Stimulated activated CD4-positive, alpha-beta T cell treated with anti-CD3 and anti-CD28 coated beads, Interleukin-12 subunit alpha, Interleukin-12 subunit beta, amount 100 ng/mL, for 24 hours (primary cell): ENCODE measurements at places on chromosomes 16 and 17.

DNA sequence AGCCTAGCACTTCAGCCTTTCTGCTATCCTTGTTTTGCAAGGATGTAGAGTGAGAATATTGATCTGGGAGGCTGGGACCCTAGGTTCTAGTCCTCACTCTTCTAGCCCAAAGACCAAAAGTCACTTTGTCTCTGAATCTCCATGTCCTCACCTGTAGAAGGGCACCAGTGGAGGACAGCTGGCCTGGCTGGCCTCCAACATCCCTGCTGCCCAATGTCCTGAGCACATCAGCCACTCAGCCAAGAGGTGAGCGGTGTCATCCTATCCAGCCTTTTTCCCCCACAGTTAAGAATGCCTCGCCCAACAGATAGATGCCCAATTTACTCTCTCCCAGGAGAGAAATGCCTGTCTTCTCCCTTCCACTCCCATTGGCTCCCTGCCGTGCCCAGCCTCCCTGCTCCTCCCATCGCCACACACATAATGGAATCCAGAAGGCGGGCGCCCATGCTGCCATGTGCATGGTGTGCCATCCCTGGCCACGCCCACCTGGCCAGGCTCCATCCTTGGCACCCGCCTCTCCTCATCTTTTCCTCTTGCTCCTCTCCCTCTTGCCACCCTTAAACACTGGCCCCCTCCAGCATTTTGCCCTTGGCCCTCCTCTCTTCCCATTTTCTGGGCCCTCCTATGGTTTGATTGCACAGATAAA, 157.3 kb upstream of the SDK2 start:
- no peak for DNase-seq

GRCh38 chr16:55149622-55150021, 174.4 kb upstream of the IRX6 start:
- DNase-seq: no peak

GRCh38 chr16:79334127-79334526, 266.4 kb downstream of the MAF start:
- peak; percentile 38 for DNase-seq

DNA sequence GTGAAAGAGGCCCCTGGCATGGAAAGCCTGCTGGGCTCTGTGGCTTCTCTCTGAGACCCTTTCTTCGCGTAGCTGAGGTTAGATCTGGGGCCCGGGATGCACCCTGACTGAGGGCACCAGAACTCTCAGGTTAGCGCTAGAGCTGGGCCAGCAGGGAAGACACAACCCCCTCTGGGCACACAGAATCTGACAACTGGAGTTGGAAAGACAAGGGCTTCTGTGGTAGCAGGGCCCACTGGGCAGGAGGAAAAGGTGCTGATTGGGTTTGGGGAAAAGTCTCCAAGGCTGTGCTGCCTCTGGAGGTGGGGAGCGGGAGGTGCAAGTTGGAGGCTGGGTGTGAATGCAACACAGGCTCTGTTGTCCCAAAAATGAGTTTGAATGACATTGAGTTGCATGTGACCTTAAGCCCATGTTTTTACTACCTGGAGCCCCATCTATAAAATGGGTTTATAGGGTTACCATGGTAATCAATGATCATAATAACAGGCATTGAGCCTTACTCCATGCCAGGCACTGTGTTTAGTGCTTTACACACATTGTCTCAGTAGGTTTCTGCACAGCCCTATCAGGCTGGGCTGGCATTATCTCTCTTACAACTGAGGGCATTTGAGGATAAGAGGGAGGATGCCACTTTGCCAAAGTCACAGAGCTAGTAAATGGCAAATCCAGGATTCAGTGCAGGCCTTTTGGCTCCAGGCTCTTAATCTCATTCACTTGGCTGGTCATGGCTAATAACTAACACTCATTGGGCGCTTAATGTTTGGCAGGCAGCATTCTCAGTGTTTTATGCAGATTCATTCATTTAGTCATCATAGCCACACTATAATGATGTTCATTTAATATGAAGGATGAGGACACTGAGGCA, 9.5 kb upstream of the IGFBP4 start:
- DNase-seq: no peak

DNA sequence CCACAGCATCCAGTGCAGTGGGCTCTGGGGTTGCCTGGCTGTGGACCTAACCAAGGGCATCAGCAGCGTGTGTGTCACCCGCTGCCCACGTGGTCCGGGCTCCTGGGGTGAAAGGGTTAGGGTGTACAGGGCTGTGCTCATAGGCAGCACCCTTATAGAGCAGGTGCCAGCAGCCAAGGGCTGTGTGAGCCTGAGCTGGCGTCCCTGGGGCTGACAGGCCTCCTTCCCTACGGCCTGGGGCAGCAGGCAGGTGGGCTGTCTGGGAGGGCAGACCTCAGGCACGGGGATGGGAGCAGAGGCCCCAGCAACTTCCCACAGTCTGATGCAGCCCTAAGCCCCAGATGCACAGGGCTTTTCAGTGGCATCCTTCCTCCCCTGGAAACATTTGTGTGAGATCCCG, 13.9 kb downstream of the CD300A start:
- DNase-seq: no peak

- no peak for DNase-seq
Measured at GRCh38 chr16:66204756-66205155, 161.7 kb upstream of the CDH5 start.

GRCh38 chr17:258906-259305, 77.5 kb upstream of the DOC2B start:
- no peak for DNase-seq

GRCh38 chr17:62657690-62658089, 30.2 kb downstream of the MRC2 start:
- no peak for DNase-seq

GRCh38 chr16:59540621-59541020, 806.5 kb upstream of the GOT2 start:
- no peak for DNase-seq

- DNase-seq: no peak
Measured at GRCh38 chr16:556474-557173, 3.6 kb upstream of the PRR35 start.

GRCh38 chr17:47686664-47687327, 7.2 kb upstream of the TBKBP1 start:
- no peak for DNase-seq

DNA sequence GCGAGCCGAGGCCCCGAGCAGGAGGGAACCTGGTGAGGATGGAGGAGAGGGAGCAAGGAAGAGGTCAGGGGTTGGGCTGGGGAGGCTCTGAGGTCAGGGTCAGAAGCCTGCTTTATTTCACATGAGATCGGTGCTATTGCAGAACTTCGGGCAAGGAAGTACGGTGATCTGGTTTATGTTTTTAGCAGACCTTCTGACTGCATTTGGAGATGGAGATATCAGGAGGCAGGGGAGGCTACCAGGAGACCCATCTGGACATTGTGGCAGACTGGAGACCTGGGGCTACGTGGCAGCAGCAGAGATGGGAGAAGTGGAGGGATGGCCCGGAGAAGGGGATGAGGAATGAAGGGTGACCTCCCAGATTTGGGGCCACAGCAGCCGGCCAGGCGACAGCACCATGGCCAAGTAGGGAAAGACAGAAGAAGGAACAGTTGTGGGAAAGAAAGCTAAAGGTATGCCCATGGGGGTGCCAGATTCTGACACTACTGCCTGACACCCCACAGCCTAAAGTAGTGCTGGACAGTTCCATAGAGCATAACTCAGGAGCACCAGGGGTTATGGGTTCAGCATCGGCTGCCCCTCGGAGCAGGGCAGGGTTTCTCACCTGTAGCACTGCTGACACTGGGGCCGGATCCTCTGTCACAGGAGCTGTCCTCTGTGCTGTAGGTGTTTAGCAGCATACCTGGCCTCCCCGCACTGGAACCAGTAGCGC, 7.4 kb downstream of the CACNG4 start:
- DNase-seq: no peak

- no peak for DNase-seq
Measured at GRCh38 chr17:31509095-31509804, 117.8 kb downstream of the RAB11FIP4 start.

DNA sequence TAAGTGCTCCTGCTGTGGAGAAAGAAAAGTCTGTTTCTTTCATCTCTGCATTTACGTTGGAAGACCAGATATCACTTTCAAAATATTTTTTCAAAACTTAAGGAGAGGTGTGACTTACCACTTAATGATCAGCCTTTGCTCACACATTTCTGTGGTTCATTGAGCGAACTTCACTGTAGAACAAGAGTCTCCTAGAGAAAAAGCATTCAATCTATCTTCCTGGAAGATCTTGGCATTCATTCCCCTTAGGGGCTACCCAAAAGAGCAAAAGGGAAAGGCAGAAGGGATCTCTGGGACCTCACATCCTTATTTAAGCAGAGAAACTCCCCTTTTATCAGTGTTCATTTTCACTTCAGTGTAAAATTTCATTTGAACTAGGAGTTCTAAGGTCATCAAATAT, 61.2 kb downstream of the HS3ST3A1 start:
- DNase-seq: no peak

DNA sequence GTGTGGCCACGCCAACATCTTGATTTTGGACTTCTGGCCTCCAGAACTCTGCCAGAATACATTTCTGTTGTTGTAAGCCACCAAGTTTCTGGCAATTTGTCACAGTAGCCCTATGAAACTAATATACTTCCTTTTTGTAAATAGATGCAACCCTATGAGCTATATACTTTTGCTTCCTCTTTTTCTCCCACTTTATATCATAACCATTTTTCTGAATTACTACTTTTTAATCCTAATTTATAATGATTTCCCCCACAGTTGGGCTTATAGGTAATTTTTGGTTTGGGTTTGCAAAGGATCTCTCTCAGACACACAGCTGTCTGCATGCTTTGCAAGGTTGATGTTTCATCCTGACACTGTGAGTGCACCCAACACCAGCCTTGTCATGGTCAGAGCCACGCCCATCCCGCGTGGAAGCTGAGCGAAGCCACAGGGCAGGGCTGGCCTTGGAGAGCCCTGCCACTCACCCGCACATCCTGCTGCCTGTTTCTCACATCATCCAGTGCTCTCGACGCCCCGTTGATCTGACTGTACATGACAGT, 5.8 kb downstream of the TRIM25 start:
- no peak for DNase-seq

DNA sequence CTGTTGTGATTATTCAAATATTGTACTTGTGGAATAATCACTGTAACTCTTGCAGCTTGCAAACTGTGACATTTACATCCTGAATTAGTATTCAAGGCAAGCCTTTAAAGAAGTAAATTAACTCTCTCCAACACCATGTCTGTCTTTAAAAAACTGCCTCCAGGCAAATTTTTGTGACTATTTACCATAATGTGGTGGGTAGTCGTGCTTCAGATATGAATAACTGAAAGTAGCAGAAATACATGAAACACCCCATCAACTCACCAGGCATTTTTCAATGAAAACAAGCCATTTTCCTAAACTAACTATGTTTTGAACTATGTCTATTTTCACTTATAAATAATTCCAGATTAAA, 217.4 kb upstream of the PSMD7 start:
- no peak for DNase-seq

GRCh38 chr17:28867276-28867675, 12.5 kb downstream of the ERAL1 start:
- no peak for DNase-seq

GRCh38 chr16:2082983-2083364, 35.2 kb downstream of the TSC2 start:
- no peak for DNase-seq

- DNase-seq: no peak
Measured at GRCh38 chr16:57946181-57946801, 24.6 kb downstream of the CNGB1 start.

GRCh38 chr17:82814834-82815233, 25.0 kb downstream of the ZNF750 start:
- DNase-seq: no peak

DNA sequence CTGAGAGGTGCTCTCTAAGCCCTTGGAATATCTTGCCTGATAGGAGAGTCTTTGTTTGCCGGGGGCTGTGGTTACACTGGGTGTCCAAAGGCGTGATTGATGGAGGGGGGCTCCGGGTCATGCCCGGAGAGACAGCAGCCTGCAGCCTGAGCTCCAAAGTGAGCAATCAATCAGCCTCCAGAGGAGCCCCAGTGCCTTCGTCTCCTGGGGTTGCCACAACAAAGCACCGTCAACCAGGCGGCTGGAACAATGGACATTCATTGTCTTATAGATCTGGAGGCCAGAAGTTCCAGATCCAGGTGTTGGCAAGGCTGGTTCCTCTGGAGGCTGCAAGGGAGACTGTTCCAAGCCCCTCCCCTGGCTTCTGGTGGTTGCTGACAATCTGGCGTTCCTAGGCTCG, 24.0 kb upstream of the GINS2 start:
- DNase-seq: no peak

GRCh38 chr16:20519231-20519630, 56.9 kb downstream of the ACSM2B start:
- DNase-seq: no peak

- no peak for DNase-seq
Measured at GRCh38 chr16:11552440-11552839, 34.3 kb downstream of the LITAF start.

DNA sequence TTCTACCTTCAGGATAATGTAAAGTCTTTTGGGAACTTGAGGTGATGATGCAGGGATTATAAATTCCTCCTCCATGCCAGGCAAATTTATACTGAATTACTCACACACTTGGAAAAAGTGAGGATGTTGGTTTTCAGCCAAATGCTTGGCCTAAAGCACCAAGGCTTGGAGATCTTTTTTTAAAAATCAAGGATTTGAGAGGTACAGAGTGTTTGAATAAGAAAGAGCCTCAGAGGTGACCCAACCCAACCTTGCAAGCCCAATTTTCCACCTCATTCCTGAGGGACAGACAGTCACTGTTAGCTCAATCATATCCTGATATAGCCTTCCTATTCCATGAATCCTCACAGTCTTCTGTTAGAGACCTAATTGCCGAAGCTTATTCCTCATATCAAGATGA, 14.0 kb downstream of the GRIN2A start:
- DNase-seq: no peak

GRCh38 chr16:81883235-81883634, 104.1 kb downstream of the PLCG2 start:
- DNase-seq: no peak

- no peak for DNase-seq
Measured at GRCh38 chr17:43574896-43575525, 28.9 kb upstream of the ETV4 start.

GRCh38 chr16:82996814-82997213, 370.0 kb downstream of the CDH13 start:
- DNase-seq: no peak

- no peak for DNase-seq
Measured at GRCh38 chr17:8091033-8091687, 3.6 kb upstream of the ALOX12B start.

GRCh38 chr17:21549107-21549687, 143.1 kb upstream of the KCNJ18 start:
- peak; percentile 29 for DNase-seq

DNA sequence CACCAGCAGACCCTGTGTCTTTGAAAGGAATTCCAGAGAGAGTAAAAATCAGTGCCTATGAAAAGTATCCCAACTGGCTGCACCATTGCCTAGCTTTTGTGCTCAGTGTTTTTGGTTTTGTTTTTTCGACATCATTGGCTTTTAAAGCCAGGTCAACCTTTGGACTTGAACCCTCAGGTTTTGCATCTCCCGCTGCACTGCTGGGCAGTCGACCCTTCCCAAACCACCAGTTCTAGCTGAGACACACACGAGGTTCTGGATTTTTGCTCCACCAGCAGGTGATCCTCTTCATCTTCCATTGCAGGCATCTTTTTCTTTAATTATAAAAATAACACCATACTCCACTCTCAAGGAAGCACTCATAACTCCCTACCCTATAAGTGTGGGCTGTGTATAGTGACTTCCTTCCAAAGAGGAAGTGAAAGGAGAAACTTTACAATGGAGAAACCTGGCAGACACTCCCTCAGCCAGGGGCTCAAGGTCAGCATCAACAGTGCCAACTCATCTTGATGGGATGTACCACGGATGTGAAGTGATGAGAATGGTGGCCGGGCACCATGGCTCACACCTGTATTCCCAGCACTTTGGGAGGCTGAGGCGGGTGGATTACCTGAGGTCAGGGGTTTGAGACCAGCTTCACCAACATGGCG, 57.8 kb downstream of the BMERB1 start:
- no peak for DNase-seq
